ENCODE measurements at places on chromosomes 16 and 17.
A peak's percentile ranks its signal among the peaks of the same experiment; 100 is the strongest.

- DNase-seq = no peak
These were observed 11.0 kb downstream of the ENDOV start for GRCh38 chr17:80425835-80426426.

GRCh38 chr17:33674685-33675084, 381.6 kb upstream of the ASIC2 start:
- DNase-seq = peak; percentile 18

DNA sequence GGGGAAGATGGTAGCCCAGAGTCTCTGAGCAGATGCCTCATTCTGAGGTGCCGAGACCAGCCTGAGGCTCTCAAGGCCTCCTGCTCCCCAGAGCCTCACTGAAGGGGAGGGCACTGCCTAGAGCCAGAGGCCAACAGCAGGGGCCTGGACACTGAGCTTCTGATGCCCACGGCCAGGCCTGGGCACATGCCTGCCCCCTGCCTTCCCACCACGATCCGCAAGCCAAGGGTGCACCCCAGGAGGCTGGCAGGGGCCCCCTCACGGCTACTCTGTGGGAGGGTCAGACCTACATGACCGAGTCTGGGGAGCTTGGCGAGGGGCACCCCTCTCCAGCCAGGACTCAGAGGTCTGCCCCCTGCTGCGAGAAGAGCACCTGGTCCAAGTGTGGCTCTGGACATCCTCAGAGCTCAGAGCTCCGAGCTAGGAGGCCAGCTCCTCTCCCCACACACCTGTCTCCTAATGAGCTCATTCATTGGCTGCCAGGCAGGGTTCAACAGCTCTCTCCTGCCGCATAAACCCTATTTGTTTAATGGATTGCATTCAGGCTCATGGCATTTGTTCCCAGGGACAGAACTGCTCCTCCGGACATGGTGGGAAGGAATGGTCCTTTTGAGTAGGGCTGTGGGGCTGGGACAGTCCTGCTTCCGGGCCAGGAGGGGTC, 13.9 kb downstream of the OTOP3 start:
- no peak for DNase-seq

- DNase-seq = no peak
These were observed 67.4 kb downstream of the MED13 start for GRCh38 chr17:61997664-61998063.

DNA sequence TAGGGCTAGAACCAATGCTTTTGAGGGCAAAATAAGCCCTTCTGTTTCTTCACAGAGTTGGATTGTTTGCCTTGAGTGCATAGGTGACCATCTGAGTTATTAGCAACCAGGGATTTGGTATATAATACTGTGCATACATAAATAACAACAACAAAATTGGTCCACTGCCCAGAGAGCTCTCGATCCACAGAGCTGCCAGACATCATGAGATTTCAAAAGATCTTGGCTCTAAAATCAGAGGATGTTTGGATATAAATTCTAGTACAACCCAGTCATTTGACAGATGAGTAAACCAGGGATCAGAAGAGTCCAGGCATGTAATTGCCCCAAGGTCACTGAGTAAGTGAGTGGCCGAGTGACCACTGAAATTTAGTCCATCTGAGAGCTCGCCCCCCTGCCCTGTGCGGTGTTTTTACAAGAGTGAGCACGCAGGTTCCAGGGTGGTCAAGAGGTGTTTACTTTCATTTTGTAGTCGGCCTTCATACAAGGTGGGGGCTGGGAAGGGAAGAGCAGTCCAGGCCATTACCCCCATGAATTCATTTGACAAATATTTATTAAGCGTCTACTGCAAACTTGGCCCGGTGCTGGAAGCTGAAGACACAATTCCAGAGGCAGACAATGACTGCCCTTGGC, 1.8 kb upstream of the MT2A start:
- no peak for DNase-seq

DNA sequence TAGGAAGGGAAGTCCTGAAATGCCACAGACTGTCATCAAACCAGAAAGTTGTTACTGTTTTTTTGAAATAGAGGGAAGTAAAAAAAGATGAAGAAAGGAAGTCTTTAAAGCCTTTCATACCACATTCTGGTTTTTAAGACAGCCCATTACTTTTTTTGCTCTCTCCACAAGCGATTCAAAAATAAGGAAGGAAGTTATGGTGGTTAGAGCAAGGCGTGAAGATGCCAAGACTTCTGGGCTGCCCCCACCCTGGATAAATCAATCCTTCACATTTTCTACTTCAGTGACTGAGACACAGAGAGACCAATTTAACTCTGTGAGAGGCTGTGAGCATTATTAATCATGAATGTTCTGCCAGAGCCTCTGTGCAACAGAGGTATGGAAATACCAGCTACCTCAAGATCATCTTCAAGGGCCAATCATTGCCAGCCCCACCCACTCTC, 82.3 kb upstream of the BCAR1 start:
- DNase-seq = no peak

DNA sequence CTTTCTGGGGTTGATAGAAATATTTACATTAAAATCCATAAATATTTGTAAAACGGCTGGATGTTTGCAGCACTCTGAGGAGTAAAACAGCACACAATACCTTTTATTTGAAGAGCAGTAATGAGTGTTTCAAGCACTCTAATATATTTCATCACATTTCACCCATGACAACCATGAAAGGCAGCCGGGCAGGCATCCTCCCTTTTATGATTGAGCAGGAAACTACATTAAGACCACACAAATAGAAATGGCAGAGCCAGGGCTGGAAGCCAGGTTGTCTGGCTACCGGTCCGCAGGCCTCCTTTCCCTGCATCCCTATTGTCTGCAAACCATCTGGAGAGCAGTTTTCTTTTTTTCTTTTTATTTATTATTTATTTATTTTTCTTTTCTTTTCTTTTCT, 23.1 kb upstream of the GPRC5C start:
- DNase-seq = no peak

DNA sequence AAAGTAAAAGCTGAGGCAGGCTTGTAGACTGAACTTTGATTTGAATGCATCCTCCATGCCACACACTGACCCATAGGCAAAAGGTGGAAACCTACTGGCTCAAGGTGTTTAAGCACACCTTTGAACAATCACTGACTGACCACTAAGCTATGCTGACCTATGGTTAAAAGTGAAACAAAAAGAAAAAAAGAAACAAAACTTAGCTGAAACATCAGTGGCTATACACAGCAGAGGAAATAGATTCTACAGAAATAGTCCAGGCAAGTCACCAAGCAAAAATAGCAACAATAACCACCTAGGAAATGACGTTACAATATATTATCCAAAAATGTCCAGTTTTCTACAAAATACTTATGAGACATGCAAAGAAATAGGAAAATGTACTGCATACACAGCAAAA, 60.2 kb downstream of the RPGRIP1L start:
- DNase-seq = no peak

DNA sequence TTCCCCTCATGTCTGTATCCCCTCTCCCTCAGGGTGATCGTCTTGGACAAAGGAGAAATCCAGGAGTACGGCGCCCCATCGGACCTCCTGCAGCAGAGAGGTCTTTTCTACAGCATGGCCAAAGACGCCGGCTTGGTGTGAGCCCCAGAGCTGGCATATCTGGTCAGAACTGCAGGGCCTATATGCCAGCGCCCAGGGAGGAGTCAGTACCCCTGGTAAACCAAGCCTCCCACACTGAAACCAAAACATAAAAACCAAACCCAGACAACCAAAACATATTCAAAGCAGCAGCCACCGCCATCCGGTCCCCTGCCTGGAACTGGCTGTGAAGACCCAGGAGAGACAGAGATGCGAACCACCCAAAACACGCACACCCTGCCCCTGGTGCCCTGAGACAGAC, 82.2 kb downstream of the ABCC6 start:
- DNase-seq = no peak

- no peak for DNase-seq
These were observed 4.2 kb downstream of the SNN start for GRCh38 chr16:11672206-11673090.

- no peak for DNase-seq
These were observed 178.2 kb upstream of the CACNG3 start for GRCh38 chr16:24077966-24078365.

DNA sequence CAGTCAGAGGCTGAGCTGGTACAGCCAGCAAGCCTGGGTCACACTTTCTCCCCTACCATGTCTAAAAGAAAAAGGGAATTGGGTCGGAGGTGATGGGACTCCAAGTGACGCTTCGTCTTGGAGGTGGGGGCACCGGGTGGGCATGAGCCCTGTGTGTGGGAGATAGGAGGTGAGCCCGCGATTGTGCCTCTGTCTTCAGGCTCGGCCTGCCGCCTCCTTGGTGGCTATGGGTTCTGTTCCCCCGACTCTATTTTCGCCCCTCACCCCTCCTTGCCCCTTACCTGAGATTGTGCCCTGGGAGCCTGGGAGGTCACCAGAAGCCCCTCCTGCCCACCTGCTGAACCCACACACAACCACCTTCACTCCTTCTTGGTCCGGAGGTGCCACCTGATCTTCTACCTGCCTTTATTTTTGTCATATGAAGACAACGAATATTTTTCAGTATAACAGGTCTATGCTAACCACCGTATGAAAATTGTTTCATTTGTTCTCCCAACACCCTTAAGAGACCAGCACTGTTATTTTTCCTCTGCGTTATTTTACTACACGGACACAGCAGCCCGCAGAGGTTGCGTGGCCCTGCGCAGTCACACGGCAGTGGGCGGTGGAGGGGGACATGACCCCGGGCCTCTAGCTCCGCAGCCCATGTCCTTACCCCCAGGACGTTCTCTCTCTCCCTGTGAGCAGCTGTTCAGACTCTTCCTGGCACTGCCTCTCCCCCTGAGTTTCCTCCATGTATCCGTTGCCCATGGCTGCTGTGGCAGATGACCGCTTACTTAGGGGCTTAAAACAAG, 49.9 kb downstream of the ATP2C2 start:
- DNase-seq = no peak

DNA sequence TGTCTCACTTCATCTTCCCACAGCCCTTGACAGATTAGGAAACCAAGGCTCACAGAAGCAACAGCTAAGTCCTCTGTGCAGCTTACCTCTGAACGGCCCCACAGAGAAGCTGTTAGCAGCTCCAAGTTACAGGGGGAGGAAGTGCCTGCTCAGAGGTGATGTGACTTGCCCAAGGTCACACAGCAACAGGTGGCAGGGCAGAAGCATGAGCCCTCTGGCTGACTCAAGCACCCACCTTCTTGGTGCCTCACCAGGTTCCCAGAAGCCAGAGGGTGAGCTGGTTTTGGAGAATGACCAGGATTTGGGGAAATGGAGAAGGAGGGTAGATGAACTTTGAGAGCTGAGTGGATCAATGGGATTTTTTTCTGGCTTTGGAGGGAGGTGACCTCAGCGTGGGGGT, 14.0 kb upstream of the RAI1 start:
- no peak for DNase-seq

DNA sequence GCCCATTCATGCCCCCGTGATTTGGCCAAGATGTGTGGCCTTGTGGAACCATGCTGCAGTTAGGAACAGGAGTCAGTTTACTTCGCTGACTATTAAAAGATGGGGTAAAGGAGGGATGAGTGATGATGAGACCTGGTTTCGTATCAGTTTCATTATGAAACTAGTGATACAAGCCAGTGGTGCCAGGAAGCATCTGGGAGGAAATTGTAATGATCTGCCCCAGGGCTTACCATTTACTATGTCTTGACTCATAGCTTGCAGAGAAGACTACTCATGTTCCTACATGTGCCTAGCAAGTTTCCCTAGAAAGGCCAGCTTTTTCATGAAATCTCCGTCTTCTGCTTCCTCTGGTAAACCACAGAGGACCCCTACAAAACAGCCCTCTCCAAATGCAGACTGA, 23.2 kb downstream of the CDH3 start:
- DNase-seq = no peak

GRCh38 chr17:45640141-45640850, 143.8 kb upstream of the CRHR1 start:
- peak; percentile 52 for DNase-seq

GRCh38 chr17:54950116-54950515, 18.3 kb downstream of the COX11 start:
- no peak for DNase-seq

GRCh38 chr17:17669580-17670235, 11.6 kb upstream of the RAI1 start:
- no peak for DNase-seq

DNA sequence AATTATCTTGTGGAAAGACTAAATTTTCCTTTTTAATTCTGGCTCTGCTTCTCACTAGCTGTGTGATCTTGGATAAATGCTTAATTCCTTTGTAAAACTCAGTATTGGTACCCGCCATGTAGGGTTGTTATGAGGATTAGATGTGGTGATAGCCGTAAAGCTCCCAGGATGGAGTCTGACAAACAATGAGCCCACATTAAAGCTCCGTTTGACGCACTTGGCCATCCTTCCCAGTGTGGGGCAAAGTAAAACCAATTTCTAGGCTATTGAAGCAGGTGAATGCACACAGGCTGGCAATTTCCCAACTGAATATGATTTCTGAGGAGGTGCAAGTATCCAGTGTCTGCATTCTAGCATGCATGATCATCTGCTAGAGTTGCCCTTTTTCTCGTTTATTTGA, 123.6 kb downstream of the MRTFB start:
- DNase-seq = no peak

GRCh38 chr17:74353446-74354060, 8.1 kb downstream of the BTBD17 start:
- DNase-seq = no peak

- no peak for DNase-seq
These were observed 43.5 kb downstream of the PHKB start for GRCh38 chr16:47504599-47504998.

DNA sequence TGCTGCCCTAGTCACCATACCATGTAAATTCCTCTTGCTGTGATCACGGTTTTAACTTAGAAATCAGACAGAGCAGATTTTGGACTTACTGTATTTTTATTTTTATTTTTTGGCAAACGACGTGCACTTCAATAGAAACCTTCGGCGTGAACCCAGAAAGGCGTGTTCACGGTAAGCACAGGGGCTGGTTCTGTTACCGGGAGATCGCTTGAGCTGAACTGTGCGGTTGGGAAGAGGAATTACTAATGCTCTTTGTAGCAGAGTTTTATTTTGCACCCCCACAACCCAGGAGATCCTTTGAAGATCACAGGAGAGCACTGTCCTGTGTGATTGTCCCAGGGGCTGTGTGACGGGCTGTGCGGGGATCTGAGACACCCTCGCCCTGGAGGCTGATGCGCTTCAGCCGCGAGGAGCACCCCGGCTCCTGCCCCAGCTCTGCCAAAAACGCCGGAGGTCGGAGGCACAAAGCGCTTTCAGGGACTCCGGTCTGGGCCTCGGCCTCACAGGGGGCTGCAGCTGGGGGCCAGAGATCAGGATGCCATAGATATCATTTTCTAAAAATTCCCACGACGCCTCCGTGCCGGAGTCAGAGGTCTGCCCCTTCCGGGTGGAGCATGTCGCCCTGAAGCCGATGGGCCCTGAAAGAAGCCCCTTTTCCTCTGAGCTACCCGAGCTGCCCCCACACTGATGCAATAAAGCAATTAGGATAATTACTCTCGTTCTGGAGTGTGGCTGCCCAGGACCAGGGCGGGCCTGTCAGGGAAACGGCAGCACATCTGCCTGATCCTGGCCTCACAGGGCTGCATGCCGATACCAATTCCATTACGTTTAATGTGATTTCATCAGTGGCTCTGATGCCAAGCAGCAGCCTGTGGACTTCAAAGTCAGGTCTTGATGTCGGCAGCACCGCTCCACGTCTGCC, 71.8 kb downstream of the LMF1 start:
- no peak for DNase-seq
